Smooth muscle cell of the brain vasculature (primary cell): ENCODE measurements at places on chromosomes 6 and 20.

GRCh38 chr20:62066339-62066982, 780 bp upstream of the TAF4 start:
- DNase-seq: no peak

GRCh38 chr20:20772497-20773085, 60.1 kb upstream of the RALGAPA2 start:
- DNase-seq: no peak

DNA sequence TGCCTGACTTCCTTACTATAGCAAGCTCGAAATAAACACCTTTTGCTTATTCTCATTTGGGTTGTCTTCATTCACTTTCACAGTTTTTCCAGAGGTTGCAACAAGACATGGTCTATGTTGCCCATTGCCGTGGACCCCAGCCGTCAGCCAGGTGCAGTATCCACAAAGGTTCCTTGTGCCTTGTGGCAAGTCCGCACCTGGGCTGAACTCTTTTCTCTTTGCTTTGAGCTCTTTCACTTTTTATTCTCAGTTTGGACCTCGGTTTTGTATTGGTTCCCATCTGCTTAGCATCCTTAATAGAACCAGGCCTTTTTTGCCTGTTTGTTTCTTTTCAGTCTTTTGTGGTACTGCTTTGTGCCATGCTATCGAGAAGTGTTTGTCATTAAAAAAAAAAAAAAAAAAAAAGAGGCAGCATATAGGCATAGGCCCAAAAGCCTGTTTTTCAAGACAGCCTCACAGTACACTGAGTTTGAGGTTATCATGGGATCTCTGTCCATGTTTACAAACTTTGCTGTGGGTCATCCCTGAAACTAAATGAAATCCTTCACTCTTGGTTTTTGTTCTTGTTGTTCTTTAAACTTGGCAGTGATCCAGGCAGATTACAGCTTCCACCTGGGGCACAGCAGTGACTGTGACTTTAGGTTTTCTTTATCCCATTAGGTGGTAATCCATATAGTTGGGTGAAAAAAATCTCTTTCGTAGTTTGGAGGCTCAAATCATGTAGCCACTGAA, 33.3 kb downstream of the GSTA3 start:
- no peak for DNase-seq

GRCh38 chr20:51419231-51419630, 123.3 kb downstream of the NFATC2 start:
- DNase-seq: no peak

DNA sequence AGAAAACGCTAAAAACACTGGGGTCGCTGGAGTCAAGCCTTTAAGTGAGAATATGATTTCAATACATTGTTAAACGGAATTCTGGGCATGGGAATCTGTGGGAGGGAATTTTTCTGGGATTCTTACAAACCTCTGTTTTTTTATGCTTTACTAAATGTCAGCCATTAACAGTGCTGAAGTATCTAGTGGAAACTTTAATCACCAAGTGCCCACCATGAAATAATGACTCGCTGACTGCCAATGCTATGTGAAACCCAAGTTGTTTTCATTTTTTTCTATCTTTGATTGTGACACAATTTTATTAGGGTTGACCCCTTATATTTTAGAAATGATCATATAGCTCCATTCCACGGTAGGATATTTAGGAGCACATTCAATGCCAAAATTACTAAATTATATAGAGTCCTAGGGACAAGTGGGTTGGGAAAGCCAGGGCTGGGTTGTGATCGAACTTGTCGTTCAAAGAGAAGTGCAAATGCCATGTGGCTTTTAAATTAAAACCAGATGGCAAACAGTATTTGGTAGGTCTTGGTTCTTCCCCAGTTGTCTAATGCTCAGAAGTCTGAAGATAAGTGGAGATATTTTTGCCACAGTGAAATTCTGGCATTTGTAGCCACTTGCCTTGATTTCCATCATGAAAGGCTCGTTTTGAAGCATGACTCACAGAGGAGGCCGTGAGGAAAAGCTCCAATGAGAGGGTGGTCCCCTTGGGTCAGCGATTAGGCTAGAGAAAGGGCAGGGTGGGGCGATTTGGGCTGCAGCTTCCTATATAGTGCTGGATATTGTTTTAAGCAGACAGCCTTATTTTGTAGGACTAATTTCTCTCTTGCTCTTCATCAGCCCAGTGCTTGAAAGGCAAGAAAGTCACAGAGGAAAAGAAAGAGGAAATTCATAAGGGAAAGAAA, 254.4 kb upstream of the JAG1 start:
- no peak for DNase-seq

DNA sequence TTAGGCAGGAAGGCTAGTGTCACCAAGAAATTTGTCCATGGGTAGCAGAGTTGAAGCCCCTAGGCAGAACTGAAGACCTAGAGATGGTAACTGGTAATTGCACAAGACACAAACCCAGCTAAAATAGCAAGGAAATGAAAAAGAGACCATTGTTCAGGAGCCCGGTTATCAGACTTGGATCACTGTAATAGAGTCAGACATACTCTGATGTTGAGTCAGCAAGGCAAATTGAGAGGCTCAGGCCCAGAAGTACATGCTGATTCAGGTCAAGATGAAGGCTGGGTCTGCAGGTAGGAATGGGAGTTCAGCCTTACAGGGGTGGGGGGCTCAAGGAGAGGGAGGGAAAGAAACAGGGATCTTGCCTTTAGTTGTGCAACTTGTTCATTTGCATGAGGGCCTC, 6.5 kb upstream of the TMEM242 start:
- DNase-seq: no peak

- DNase-seq: no peak
Measured at GRCh38 chr6:57822896-57823358, 505.5 kb downstream of the PRIM2 start.

- DNase-seq: no peak
Measured at GRCh38 chr20:24583169-24583792, 113.9 kb downstream of the SYNDIG1 start.

GRCh38 chr6:1802491-1803395, 193.0 kb downstream of the FOXC1 start:
- DNase-seq: no peak

- no peak for DNase-seq
Measured at GRCh38 chr6:166559211-166559610, 27.3 kb downstream of the RAMACL start.

DNA sequence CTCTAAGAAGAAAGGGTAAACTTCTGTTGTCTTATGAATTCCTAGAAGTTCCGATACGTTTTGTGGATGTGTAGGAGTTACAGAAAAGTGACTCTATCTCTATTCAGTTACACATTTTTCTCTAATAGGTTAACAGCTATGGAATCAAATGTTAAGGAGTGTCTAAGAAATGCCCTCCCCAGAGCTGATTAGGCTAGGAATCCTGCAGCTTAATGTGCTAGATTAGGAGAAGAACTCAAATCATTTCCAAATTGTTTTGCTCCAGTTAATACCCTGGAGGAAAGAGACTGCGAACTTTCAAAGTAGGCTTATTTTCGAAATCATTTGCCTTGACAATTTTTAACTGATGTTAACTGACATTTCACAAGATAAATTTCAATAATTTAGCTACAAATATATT, 51.9 kb downstream of the IBTK start:
- no peak for DNase-seq

DNA sequence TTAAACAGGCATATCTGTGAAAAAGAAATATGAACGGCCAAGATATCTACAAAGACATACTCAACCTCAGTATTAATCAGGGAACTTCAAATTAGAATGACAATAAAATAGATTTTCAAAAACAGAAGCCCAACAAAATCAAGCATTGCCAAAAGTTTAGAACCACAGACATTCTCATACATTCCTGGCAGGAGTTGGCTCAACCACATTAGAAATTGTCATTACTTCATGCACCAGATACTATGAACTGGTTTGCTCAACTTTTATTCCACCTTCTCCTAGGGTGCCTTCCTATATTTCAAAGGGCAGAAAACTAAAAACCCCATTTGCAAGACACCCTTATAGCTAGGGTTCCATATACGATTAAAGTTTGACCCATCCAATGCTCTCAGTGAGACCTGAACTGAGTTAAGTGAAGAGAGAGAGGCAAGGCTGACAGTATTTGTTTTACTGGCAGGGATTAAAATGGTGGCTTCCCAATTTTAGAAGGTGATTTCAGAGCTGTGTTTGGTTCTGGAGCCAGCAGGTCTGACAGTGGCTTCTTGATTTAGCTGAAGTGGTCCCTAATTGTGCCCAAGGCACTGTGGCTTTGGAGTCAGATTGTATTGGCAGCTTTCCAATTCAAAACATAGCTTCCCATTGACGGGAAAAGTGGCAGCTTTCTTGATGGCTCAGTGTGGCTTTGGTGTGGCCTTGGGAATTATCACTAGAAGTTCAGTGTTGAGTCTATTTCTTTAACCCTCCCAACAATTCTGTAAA, 77.1 kb upstream of the CDYL start:
- no peak for DNase-seq

DNA sequence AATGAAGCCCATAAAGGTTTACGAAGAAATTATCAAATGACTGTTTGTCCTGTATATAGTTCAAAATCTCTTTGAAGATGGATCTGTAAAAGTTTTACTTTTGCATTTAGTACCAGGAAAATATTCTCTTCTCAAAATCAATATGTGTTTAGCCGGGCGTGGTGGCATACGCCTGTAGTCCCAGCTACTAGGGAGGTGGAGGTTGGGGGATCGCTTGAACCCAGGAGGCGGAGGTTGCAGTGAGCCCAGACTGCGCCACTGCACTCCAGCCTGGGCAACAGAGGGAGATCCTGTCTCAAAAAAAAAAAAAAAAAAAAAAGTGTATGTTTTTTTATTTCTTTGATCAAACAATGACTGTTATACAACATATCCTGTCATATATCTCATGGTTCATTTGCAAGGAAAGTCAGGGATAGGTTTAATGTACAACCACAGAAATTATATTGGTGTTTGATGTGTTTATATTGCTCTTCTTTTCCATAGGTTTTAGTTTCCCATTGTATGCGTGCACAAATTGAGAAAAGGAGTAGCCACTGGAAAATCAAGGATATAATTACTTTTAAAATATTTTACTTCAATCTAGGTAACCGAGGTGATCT, 40.1 kb downstream of the SOX4 start:
- no peak for DNase-seq

- no peak for DNase-seq
Measured at GRCh38 chr20:51440589-51440988, 101.9 kb downstream of the NFATC2 start.

DNA sequence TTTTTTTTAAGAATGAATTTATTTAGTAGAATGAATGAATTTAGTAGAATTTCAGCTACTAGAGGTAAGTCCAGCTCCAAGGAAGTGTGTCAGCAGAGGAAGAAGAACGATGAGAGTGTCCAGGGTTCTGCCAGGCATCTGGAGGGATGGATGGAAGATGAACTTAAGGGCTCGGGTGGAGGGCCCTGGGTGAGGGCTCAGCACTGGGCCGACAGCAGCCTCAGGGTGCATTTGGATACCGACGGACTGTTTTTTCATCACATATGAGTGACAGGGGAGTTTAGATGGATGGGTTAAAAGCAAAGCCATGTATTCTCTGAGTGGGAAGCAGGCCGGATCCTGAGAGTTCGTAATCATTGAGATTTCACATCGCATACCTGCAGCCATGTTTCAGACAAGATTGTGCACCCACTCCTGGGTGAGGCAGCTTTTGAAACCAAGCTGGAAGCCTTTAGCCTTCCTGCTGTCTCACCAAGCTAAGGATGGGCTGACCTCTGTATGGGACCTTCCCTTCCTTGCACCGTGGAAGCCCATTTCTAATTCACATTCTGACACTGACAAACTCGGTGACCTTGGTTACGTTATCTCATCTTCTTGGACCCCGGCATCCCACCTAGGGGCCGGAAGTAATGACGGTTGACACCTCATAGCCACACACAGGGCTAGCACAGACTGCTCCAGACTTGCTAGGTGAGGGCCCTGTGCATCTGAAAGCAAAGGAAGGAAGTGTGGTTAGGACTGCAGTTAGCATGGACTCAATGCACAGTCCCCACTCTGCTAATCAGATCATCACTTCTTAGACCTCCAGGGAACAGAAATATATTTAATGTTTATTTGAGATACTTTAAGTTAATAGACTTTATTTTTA, 228.5 kb downstream of the SLC24A3 start:
- DNase-seq: no peak

- no peak for DNase-seq
Measured at GRCh38 chr6:9540126-9540525, 874.7 kb downstream of the TFAP2A start.

DNA sequence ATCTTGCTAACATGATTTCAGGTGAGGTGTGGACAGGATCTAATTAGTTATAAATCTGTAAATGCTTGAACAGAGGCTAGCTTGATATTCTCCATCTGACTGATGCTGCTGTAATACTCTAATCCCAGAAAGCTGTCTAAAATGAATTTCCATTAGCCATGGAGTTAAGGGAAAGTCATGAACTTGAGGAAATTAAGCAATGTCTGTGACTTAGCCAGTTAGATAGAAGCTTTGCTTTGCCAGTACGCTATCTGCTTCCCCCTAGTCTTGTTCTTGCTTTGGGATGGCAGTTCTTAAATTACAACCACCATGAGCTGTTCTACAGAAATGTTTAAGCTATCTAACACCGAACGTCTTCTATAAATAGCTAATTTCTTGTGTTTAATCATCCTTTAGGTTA, 195.7 kb downstream of the PRL start:
- no peak for DNase-seq

GRCh38 chr6:141261016-141261671, 871.6 kb upstream of the GJE1 start:
- DNase-seq: no peak

DNA sequence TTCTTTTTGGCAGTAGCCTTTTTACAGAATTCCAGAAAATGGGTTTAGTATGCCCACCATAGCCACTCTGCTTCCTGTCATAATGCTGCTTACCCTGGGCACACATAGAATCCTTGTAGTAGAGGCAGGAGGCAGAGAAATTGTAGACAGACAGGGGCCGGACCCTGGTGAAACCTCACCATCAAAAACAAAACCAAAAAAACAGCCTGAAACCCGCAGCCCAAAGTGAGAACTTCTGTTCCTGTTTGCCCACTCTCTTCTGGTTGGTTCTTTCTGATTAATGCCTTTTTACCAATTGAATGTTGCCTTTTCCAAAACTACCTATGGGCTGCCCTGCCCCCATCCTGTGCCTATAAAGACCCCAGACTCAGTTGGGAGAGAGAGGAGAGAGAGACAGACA, 188.2 kb downstream of the CDKAL1 start:
- DNase-seq: no peak

DNA sequence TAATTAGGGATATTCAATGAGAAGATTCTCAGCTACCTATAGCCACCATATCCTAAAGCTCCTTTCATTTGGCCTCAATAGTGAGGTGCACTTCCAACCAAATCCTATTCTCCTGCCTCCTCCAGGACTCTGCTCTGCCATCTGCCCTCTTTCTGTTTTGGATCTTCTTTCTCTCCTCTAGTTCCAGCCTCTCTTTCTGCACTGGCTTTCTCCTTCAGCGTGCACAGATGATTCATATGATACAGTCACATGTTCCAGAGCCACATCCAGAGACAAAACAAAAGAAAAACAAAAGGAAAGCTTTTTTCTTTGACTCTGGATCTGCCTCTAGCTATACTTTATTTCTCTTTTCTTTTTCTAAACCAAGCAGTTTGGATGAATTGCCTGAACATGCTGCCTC, 531.9 kb upstream of the MAN1A1 start:
- DNase-seq: peak; percentile 4

- no peak for DNase-seq
Measured at GRCh38 chr6:12403947-12404647, 113.9 kb downstream of the EDN1 start.
